Stimulated activated CD8-positive, alpha-beta memory T cell treated with anti-CD3 and anti-CD28 coated beads, Interleukin-7, amount 100 ng/mL, for 1 hour (primary cell): ENCODE measurements at places on chromosomes 4 and X.

DNA sequence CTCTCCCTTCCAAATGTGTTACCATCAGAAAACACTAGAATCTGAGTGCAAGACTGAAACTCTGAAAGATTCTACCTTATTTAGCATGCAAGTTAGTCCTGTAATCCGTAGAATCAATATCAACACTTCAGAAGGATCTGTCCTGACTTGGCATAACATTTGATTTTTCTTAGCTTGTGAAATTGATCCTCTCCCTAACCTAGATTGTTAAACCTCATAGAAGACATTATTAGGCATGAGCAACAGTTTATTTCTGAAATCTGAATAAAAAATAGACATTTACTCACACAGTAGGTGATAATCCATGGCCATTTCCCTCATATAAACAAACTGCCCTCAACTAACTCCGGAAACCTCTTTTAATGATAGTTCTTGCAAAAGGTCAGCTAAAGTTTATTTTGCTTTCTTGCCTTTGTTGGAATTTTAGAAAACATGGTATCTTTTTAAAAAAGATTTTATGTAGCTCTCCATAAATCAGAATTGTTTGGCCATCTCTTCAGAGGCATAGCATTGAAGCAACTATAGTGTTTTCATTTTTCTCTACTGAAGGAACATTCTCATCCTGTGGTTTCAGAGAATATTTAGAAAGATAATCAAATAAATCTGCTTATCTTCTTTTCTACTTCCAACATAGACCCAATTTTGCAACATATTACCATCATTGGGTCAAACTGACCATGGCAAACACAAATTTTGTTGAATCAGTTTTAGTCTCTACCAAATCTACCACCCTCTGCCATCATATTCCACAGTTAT lies 38.5 kb upstream of the PDLIM5 start:
- DNase-seq = no peak

GRCh38 chr4:96016634-96017299 lies 176.9 kb downstream of the PDHA2 start:
- DNase-seq = no peak

- no peak for DNase-seq
Measured at GRCh38 chr4:177041356-177041755, 248.6 kb upstream of the VEGFC start.

- DNase-seq = no peak
Measured at GRCh38 chr4:139617702-139618490, 47.7 kb upstream of the MGST2 start.
